ENCODE measurements at places on chromosomes 16 and 17.
A peak's percentile ranks its signal among the peaks of the same experiment; 100 is the strongest.

DNA sequence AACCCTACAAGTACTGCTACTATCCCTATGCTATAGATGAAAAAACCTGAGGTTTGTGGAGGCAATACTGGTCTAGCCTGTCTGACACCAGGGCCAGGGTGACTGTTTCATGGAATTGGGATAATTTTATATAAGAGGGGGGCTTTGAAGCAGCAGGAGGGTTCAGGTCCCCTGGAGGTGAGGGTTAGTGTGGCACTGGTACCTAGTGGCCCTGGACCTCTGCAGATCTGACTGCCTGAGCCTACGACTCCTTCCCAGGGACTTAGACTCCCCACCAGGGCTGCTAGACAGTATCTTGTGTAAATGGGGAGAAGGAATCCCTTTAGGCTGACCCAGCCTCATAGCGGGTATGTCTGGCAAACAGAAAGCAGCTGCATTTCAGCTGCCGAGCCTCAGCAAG lies 6.8 kb downstream of the ADAP2 start:
- no peak for DNase-seq

DNA sequence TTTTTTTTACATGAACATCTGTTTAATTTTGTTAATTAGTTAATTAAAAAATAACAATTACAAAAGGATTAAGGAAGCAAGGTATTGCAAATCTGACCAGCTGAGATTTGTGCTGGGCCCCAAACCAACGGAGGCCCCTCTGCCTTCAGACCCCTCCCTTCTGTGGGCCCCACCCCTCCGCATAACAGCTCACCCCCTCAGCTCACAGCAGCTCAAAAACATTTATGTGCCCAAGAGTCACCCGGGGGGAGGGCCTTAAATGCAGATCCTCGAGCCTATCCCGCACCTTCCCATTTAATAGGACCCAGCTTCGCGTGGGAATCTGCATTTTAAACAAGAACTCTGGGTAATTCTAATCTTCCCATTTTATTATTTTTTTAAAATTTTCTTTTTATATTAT lies 75.0 kb downstream of the MGAT5B start:
- no peak for DNase-seq

GRCh38 chr17:76407509-76407908 lies 23.1 kb downstream of the SPHK1 start:
- DNase-seq = no peak

GRCh38 chr17:57559634-57560318 lies 185.3 kb downstream of the CCDC182 start:
- no peak for DNase-seq

GRCh38 chr17:4551796-4552525 lies 3.2 kb downstream of the MYBBP1A start:
- no peak for DNase-seq

DNA sequence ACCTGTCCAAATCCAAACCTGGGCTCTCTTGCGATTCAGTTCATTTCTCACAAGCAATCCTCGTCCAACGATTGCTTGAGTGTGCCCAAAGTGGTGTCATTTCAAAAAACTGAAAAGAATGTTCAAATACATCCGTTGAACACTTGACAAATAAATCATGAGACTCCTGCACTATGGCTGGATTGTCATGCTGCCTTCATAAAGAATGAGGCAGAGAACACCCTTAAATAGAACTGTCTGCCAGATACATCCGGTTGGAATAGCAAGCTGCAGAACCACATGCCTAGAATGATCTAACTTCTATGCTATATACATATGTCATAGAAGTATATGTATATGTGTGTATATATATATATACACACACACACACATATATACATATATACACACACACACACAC lies 55.4 kb upstream of the HAPSTR1 start:
- no peak for DNase-seq

- DNase-seq = no peak
These were observed 24.5 kb downstream of the ARHGAP23 start for GRCh38 chr17:38452719-38453118.

GRCh38 chr17:20981046-20981920 lies 61.5 kb downstream of the USP22 start:
- DNase-seq = no peak

DNA sequence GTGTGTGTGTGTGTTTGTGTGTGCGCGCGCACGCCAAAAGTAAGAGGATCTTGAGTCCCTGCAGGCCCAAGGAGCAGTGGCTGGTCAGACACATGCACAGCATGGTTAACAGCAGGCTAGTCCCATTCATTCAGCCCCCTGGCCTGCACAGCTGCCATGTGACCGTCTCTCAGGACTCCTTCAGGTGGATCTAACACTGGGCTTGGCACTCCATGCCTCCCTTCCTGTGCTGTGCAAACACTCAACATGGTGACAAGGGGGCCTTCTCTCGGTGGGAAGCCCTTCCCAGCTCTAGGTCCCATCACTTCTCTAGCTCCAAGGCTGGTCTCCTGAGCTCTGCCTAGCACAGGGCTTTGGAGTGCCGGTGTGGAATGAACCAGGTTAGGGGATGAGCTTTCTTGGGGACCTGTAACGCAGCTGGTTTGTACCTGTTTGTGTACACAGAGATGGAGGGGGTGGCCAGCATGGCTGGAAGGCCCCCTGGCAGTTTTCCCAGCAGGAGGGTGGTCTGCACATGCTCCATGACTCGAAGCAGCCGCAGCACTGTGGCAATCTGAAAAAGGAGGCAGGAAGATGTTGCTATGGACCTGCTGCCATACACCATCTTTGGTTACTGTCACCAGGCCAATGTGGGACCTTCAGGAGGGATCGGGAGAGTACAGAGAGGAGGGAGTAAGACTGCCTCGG lies 69.4 kb upstream of the GCSH start:
- no peak for DNase-seq

DNA sequence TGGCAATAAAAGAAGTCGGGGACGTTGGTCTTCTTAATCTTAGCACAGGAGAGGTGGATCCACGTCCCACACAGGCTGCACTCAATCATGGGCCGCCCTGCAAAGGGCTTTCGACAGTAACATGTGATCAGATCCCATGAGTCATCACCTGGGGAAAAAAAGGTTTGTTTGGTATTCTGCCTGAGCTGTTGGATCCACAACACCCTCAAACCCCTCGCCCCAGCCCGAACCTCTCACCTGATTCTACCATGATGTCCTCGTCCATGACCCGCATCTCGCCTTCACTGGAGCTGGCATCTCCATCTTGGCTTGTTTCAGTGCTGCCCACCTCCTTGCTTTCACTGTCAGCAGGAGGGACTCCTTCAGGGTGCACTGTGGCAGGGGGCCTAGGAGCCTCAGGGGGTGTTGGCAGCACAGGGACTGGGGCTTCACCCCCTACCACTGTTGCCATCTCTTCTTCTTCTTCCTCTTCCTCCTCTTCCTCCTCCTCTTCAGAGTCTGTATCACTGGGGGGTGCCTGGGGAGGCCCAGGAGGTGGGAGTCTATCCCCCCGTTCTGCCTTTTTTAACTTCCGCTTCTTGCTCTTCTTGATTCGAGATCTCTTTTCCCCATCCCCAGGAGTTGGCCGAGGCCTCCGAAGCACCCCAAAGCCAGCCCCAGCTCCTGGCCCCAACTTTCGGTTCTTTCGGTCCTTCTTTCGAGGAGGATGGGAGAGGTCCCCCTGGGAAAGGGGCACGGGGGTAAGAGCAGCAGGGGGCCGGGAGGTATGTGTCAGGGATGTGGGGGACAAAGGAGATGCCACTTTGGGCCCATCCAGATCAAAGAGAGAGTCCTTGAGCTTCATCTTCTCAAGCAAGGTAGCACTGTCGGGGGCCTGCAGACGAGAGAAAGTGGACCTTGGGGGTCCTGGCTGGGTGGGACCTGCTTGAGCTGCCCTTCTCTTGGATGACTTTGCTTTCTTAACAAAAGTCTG lies 1.7 kb upstream of the DVL2 start:
- no peak for DNase-seq

- DNase-seq = no peak
These were observed 197.6 kb downstream of the LAT start for GRCh38 chr16:29182501-29182900.

DNA sequence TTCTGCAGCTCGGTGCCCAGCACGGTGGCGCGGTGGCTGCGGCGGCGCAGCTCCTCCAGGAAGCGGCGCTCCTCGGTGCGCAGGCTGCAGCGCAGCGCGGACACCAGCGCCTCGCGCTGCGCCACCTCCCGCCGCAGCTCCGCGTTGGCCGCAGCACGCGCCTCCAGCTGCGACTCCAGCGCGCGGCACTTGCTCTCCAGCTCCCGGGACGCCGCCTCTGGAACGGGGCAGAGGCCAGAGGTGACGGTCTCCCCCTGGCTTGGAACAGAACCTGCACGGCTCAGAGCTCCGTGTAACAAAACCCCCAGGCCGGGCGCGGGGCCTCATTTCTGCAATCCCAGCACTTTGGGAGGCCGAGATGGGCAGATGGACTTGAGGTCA lies 13.2 kb upstream of the CLUH start:
- peak; percentile 53 for DNase-seq

DNA sequence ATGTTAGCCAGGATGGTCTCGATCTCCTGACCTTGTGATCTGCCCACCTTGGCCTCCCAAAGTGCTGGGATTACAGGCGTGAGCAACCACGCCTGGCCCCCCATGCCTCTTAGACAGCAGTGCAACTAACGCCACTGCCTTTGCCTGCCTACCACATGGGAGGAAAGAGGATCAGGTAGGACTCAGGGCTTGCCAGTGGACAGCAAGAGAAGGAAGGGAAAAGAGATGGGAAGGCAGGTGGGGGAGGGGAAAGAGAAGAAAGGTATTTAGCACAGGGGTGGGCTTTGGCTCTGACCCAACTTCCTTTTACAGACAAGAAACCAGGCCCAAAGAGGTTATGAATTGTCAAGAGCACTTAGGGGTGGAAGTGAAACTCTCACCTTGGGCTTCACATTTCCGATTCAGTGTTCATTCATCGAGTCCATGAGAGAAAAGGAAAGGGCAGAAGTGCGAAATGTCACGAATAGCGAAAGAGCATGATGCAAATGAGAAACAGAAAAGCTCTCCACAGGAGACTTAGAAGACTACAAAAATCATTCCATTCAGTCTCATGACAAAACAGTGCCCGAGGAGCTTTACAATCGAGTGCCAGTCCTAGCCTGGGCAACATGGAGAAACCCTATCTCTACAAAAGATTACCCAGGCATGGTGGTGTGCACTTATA lies 36.4 kb downstream of the CDK5R1 start:
- no peak for DNase-seq

GRCh38 chr17:80773243-80773991 lies 218.2 kb upstream of the CHMP6 start:
- DNase-seq = peak; percentile 9

- DNase-seq = no peak
These were observed 61.6 kb downstream of the SOX9 start for GRCh38 chr17:72182371-72182873.

GRCh38 chr17:77867308-77867781 lies 91.2 kb upstream of the TNRC6C start:
- no peak for DNase-seq

GRCh38 chr17:76870377-76870714 lies 2.1 kb downstream of the MGAT5B start:
- DNase-seq = no peak

- DNase-seq = no peak
These were observed 32.6 kb downstream of the PLXDC1 start for GRCh38 chr17:39118674-39119419.

DNA sequence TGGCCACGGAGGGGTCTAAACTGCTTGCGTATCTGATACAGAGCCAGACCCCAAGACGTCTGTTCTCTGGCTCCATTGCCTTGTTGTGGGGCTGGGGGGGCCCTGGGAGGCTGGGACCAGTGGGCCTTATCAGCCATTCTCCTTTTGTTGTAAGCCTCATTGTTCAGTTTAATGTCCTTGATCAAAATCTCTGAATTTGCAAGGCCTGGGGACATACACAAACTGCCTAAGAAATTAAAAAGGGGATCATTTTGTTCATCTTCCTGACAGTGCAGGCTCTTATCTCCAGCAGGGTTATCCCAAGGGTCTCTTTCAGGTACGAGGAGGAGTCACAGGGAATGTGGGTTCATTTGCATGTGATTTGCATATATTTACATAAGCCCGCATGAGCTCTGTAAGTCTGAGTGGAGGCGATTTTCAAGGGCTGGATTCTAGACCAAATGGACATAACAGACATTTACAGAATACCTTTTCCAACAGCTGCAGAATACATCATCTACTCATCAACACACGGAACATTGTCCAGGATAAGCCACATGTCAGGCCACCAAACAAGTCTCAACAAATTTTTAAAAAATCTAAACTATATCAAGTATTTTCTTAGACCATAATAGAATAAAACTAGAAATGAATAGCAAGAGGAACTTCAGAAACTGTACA lies 269.8 kb downstream of the RBFOX1 start:
- no peak for DNase-seq

GRCh38 chr17:48840441-48840840 lies 9.6 kb downstream of the CALCOCO2 start:
- DNase-seq = no peak

GRCh38 chr17:70717042-70717441 lies 547.7 kb downstream of the KCNJ2 start:
- no peak for DNase-seq

DNA sequence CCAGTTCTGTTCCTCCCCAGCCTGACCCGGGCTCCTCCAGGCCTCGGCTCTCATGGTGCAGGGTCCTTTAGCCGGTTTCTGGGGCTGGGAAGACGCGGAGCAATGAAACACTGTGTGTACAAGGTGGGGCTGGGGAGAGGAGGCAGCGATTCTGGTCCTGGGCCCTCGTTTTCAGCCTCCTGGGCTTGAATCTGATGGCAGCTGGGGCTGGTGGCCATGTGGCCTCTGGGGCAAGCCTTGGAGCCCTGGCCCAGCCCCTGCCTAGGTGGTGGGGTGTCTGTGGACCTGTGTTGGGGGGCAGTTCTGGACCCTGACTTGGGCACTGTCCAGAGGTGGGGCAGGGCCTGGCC lies 4.1 kb downstream of the FOXJ1 start:
- no peak for DNase-seq

- no peak for DNase-seq
These were observed 48.1 kb upstream of the IRX6 start for GRCh38 chr16:55275869-55276268.

GRCh38 chr16:23334457-23334853 lies 32.4 kb downstream of the SCNN1B start:
- DNase-seq = no peak

GRCh38 chr16:81779536-81780320 lies 637 bp downstream of the PLCG2 start:
- DNase-seq = no peak

DNA sequence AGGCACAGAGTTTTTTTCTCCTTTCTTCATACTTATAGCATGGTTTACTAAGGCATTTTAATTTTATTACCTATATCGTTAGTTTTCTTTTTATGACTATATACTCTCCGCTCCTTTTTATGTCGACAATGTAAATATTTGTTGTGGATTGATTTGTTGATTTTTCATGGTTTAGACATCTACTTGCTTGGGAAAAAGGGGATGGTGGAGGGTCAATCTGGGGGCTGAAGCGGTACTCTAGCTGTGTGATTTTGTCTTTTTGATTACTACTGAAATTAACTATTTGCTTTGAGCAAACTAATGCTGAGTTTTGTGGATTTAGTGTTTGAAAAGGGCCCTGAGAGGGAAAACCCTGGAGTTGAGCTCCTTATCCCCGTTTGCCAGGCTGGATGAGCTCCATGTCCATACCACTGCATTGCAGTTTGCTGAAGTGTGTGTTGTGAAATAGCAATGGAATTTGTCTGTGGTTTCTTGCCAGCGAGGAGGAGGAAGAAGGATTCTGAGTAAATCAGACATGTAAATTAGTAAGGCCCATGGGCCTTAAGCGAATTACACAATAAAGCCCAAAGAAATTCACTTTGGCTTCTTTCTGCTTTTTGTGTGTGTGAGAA lies 72.0 kb downstream of the FTO start:
- peak; percentile 81 for DNase-seq
